ENCODE measurements at places on chromosomes 7 and 10. TPM values are rescaled to one million over a fixed set of nuclear protein-coding genes. Genes with fewer than 3 reads are reported as not detected.

DNA sequence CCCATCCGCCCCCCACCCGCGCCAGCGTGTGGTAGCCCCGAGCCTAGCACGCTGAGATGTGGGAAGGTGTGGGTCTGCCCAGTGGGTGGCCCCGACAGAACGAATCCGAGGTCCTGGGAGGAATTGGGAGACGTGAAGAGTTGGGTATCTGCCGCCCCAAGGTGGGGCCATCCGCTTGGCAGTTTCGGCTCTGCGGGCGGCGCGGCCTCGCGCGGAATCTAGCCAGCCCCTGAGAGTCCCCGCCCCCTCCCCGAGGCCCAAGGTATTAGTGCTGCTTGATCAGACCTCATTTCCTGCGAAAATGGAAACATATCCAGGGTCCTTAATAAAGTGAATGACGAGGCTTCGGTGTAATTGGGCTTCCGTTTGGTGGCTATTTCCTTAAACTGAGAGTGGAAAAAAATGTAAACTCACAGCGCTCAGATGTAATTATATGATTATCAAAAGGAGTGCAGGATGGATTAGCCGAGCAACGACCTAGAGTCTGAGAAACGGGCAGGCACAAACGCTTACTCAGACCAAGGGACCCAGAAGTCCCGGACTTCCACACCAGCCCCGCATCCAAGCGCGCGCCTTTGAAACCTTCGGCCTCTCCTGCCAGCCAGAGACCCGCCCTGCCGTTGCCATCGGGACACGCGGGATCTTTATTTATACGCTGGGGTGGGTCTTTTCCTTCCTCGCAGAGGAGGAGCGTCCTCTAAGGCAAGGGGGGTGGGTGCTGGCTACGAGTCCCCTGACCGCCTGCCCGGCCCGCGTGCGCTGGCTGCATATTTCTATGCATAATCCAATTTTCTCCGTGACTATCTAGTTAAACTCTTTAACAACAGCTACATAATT, 12.8 kb downstream of the LBX1 start:
- H3K36me3 ChIP-seq, result no peaks in the 10 kb centered on the region
- DNase-seq, result no peak
- peaks cover 9% of the 10 kb centered on the region for H3K4me1 ChIP-seq
- H3K4me3 ChIP-seq, result no peak overlapping the region
- no peak overlapping the region for H3K27ac ChIP-seq

GRCh38 chr10:7300384-7300971, 110.4 kb downstream of the SFMBT2 start:
- no peak for DNase-seq
- H3K4me1 ChIP-seq, result peaks cover 20% of the 10 kb centered on the region
- no peak overlapping the region for H3K27ac ChIP-seq
- H3K27me3 ChIP-seq, result no peaks in the 10 kb centered on the region
- H3K36me3 ChIP-seq, result peaks cover 17% of the 10 kb centered on the region

DNA sequence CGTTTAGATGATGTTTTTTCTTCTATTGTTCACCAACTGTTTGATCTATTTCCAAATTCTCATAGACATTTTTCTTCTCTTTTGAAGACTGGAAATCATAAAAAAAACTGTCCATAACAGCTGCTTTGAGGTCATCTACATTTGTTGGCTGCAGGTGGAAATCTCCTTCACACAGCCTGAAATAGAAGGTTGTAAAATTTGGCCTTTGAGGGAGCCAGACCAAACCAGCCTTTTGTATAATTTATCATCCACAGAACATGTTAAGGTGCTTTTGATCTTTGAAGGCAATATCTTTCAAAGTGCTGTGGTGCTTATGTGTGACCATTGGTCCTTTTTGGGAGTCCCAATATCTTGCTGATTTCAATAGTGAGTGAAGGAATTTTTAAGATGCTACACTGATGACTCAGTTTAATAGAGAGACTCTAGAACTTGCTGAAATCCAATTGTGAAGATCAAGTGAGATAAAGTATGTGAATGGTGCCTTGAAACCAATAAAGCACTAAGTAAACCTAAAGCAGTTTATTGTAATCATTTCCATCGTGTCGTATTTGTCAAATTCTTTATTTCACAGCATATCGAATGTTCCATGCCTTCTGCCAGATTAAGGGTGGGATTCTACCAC, 5.4 kb downstream of the FERD3L start:
- H3K27ac ChIP-seq, result no peak overlapping the region
- no peak for DNase-seq
- H3K36me3 ChIP-seq, result no peaks in the 10 kb centered on the region
- peaks cover 20% of the 10 kb centered on the region for H3K27me3 ChIP-seq
- no peaks in the 10 kb centered on the region for H3K4me1 ChIP-seq

- H3K4me1 ChIP-seq, result no peaks in the 10 kb centered on the region
- H3K36me3 ChIP-seq, result no peaks in the 10 kb centered on the region
- no peak overlapping the region for H3K27ac ChIP-seq
- no peaks in the 10 kb centered on the region for H3K27me3 ChIP-seq
- H3K4me3 ChIP-seq, result no peak overlapping the region
Observed at GRCh38 chr10:107477266-107477665, 312.8 kb upstream of the SORCS1 start.

GRCh38 chr7:1368682-1369571, 90.3 kb downstream of the MICALL2 start:
- H3K27me3 ChIP-seq, result peaks cover 12% of the 10 kb centered on the region
- H3K4me1 ChIP-seq, result no peaks in the 10 kb centered on the region
- no peak overlapping the region for H3K27ac ChIP-seq

DNA sequence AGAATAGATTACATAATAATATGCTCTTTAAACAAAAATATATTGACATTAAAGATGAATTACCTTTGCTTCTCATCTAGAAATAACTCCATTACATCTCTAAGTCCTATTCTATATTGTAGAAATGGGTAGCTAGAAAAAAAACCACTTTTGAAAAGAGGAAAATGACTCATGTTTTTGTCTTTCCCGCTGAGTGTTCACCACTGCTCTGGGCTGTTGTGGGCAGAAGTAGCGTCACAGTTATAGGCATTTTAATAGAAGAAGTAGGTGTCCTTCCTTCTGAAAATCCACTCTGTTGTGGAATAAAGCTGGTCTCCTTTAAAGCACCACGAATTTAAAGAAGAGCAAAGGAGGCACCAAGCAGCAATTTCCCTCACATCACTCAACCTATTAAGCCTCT, 117.6 kb upstream of the NFE2L3 start:
- no peak for DNase-seq
- no peaks in the 10 kb centered on the region for H3K36me3 ChIP-seq
- H3K27ac ChIP-seq, result no peak overlapping the region
- H3K27me3 ChIP-seq, result peaks cover 10% of the 10 kb centered on the region

GRCh38 chr10:51288511-51288910, 214.2 kb downstream of the PRKG1 start:
- no peak overlapping the region for H3K27ac ChIP-seq
- DNase-seq, result no peak
- no peaks in the 10 kb centered on the region for H3K4me1 ChIP-seq
- no peak overlapping the region for H3K4me3 ChIP-seq
- no peaks in the 10 kb centered on the region for H3K36me3 ChIP-seq

DNA sequence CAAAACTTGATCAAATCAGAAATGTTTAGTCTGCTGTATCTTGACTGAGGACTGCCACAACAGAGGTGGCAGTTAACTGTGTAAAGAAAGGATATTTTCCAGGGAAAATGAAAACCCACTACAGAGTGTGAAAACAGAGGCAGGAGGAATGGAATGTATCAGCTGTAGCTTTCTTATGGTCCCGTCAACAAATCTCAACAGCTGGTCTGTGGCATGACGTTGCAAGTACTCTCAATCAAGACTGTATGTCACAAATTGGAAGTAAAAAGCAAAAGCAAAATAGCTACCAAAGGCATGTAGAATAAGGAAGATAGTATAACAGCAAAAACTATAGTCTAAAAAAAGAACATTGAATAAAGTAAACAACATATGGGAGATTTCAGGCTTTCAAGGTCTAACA, 123.5 kb downstream of the KMT2C start:
- no peak overlapping the region for H3K4me3 ChIP-seq
- DNase-seq, result no peak
- H3K27me3 ChIP-seq, result no peaks in the 10 kb centered on the region
- peaks cover 13% of the 10 kb centered on the region for H3K4me1 ChIP-seq
- H3K36me3 ChIP-seq, result peaks cover 34% of the 10 kb centered on the region

DNA sequence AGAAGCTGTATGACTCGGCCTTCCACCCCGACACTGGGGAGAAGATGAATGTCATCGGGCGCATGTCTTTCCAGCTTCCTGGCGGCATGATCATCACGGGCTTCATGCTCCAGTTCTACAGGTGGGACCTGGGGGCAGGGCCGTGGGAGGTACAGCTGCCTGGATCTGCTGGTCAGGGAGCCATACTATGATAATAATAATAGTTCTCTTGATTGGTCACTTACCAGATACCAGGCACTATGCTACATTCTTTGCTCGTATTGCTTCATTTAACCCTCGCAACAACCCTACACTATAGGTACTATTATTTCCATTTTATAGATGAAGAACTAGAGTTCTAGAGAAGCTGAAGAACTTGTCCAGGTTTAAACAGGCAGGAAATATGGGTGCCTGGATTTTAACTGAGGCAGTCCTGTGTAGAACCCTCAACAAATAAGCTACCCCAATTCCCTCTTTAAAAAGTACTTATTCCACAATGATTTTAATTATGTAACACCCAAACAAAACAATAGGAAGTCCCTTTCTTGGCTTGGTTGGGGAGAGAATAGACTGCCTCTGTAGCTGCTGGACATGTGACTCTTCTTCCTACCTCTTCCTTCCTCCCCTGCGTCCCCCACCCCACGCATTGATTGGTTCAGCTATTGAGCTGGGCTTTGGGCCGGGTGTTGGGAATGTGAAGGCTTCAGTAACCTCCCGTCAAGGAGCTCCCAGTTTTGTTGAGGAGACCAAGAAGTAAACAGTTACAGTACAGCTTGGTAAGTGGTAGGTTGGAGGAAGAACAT, 12.8 kb downstream of the SFXN2 start:
- no peak for DNase-seq
- no peak overlapping the region for H3K4me3 ChIP-seq
- no peak overlapping the region for H3K27ac ChIP-seq

GRCh38 chr7:1246160-1246870, 13.6 kb downstream of the UNCX start:
- H3K27me3 ChIP-seq, result peaks cover 59% of the 10 kb centered on the region
- H3K27ac ChIP-seq, result no peak overlapping the region
- no peak overlapping the region for H3K4me3 ChIP-seq
- no peak for DNase-seq

DNA sequence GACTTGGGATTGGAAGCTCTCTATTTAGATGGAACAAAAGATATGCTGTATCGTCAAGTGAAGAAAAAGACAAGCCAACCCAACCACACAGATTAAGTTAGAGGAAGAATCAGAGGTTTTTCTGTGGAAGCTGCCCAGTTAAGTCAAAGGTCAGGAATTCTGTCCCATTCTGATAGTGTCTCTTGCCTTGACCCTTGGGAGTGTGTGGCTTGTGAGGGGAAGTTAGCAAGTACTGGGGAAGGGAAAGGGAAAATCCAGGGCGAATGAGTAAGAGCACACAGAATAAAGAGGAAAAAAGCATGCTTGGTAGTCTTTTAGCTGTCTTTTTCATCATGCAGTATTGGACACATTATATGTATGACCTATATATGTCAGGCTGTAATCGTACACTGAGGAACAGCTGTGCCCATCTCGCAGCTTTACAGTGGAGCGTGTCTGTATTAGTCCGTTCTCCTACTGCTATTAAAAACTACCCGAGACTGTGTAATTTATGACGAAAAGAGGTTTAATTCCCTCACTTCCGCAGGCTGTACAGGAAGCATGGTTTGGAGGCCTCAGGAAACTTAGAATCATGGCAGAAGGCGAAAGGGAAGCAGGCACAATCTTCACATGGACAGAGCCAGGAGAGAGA, 197.2 kb downstream of the GALNT17 start:
- no peak overlapping the region for H3K27ac ChIP-seq
- no peak for DNase-seq
- H3K36me3 ChIP-seq, result no peaks in the 10 kb centered on the region
- no peaks in the 10 kb centered on the region for H3K27me3 ChIP-seq
- H3K4me3 ChIP-seq, result no peak overlapping the region
- no peaks in the 10 kb centered on the region for H3K4me1 ChIP-seq

DNA sequence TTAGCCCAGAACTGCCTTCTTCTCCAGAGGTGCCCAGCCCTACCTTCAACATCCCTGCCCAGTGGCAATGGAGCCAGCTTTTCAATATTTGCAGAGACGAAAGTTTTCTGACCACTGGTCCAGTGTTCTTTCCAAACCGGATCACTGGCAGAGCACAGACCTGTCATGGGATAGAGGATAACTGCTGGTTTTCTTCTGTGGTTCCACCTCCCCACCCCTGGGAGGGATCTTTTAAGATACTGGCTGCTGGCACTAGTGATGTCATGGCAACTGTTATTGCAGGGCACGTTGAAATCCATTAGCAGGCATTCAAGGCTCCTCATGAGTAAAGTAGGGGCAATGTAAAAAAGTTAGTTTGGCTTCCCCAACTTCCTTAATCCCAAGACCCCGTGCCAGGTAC, 387.1 kb downstream of the LRMDA start:
- H3K27ac ChIP-seq, result no peak overlapping the region
- peaks cover 2% of the 10 kb centered on the region for H3K27me3 ChIP-seq
- H3K4me3 ChIP-seq, result no peak overlapping the region
- DNase-seq, result no peak

- H3K27ac ChIP-seq, result no peak overlapping the region
- H3K36me3 ChIP-seq, result no peaks in the 10 kb centered on the region
Observed at GRCh38 chr7:18294411-18294810, 201.1 kb upstream of the HDAC9 start.

DNA sequence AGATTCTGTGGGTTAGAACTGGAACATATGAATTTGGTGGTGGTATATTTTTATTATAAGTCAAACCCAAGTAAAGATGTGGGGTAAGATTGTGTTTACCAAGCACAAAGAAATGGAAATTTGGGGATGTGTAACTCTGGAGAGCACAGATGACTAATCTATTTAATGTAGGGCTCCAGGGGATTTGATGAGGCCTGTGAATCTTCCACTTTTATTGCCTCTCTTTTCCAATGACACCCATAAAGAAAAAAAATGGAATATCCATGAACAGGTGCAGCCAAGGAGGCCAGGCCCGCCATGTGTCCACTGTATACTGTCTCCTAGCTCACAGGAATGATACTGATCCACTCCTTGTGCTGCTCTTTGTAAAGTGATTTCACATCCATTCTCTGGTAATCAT, 2.8 kb downstream of the SRGN start:
- H3K4me1 ChIP-seq, result peaks cover 50% of the 10 kb centered on the region
- DNase-seq, result no peak
- H3K27ac ChIP-seq, result peak overlapping the region; percentile 91
- no peaks in the 10 kb centered on the region for H3K27me3 ChIP-seq
- H3K4me3 ChIP-seq, result peak overlapping the region; percentile 91

LRRC4 gene
- total RNA-seq, result 0.16 TPM

AKR1B1 gene
- total RNA-seq, result 107 TPM

NEUROD6 gene
- not detected for total RNA-seq

TRPV5 gene
- total RNA-seq, result not detected

BAZ1B gene
- total RNA-seq, result 99.6 TPM
